ENCODE measurements at places on chromosomes 7 and 10. TPM values are rescaled to one million over a fixed set of nuclear protein-coding genes. Genes with fewer than 3 reads are reported as not detected.

The UCMA gene
- total RNA-seq = not detected

The POLD2 gene
- 161 TPM for total RNA-seq

The IFIT2 gene
- total RNA-seq = 1.9 TPM

The PIP gene
- not detected for total RNA-seq

The NUDT13 gene
- 1.3 TPM for total RNA-seq

The CRHR2 gene
- not detected for total RNA-seq

The SPDYE11 gene
- not detected for total RNA-seq

The TMEM72 gene
- 0.08 TPM for total RNA-seq

The EBLN1 gene
- total RNA-seq = not detected

The BPGM gene
- 8.2 TPM for total RNA-seq

Data from A375 (cell line).